Thoracic aorta (tissue), 2 donors: ENCODE measurements at places on chromosomes 2 and 18. TPM values are rescaled to one million over a fixed set of nuclear protein-coding genes. Genes with fewer than 3 reads are reported as not detected.

Gene MLPH
- 2.0 TPM for total RNA-seq

DNA sequence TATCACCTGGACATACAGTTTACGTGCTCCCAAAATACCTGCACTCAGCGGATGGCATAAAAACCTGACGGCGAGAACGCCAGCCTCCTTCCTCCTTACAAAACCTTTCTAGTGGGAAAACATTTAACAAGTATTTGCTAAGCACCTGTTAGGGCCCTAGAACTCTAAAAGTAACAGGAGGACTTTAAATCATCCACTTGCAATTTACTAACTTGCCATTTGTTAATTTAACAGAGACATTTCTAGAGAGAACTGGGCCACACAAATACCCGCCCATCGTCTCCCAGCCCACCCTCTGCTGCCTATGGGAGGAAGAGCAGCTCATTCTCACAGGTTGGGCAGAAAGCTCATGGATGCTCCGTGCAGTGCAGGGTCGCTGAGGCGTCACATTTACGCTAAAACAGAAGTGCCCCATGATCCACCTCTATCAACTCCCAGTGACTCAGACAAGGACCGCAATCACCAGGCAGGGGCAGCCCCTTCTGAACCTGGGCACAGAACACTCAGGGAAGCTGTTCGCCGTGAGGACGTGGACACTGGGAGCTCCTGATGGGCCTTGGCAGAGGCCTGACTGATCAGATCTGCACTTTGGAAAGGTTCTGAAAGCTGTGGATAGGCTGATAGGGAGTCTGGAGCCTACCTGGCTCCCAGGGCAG lies 106.9 kb downstream of the HDAC4 start:
- peaks cover 15% of the 10 kb centered on the region for H3K4me1 ChIP-seq
- no peaks in the 10 kb centered on the region for H3K36me3 ChIP-seq
- no peak overlapping the region for H3K27ac ChIP-seq
- no peaks in the 10 kb centered on the region for H3K27me3 ChIP-seq

Gene GALNT5
- total RNA-seq = 3.7 TPM

- no peak overlapping the region for H3K27ac ChIP-seq
- no peaks in the 10 kb centered on the region for H3K27me3 ChIP-seq
- H3K36me3 ChIP-seq = peaks cover 12% of the 10 kb centered on the region
- DNase-seq = no peak
These were observed 52.2 kb downstream of the NRP2 start for GRCh38 chr2:205734436-205735037.

DNA sequence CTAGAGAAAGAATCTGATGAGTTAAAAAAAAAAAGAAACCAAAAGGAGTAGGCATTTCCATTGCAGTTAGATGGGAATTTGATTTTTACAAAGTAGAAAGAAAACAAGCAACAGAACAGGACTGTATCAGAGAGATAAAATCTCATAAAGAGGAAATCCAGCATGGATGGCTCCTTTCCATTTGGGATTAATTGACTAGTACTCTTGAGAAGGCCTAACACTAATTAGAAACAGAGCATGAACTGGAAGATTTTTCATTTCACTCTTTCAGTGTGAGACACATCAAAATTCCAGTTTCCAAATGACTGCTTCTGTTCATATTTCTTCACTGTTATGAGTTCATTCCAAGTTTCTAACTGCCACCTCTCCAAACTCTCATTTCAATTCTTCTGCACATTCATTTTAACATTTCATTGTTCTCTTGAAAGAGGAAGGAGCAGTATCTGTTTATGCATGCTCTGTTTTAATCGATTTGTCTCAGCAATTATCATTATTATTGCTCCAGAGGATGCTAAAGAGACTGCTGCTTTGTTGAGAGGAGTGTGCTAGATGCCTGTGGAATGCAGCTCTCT lies 108.8 kb upstream of the PIEZO2 start:
- no peaks in the 10 kb centered on the region for H3K27me3 ChIP-seq
- no peak overlapping the region for H3K27ac ChIP-seq
- H3K4me1 ChIP-seq = no peaks in the 10 kb centered on the region

DNA sequence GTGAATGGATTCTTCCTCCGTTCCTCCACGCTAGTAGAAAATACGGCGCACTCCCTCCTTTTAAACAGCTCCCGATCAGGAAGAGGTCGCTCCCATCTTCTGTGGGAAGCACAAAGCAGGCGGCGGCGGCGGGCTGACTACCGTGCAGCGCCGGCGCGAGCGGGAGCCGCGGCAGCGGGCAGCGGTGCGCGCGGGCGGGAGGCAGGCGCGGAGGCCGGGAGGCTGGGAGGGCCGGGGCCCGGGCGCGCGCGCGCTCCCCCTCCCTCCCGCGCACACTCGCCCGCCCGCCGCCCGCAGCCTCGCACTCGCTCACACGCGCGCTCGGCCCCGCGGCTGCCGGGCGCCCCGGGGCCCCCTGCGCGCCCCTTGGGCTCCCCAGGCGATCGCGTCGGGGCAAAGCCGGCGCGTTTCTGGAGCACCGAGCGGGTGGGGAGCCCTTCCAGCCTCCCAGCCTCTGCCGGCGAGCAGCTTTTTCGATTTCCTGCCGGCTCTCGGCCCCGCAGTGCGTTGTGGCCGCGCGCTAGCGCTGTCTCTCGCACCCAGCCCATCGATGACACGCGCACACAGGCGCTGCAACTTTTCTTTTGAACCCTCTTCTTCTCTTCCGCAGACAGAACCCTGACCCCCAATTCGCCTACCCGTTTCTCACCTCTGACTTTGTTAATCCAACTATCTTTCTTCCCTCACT lies at the start of gene SLC8A1:
Gene SLC8A1, minus strand, starts transcription at position 173 of the 688 bp plus-strand sequence.
- no peak for DNase-seq
- peak within 1 kb of the TSS; percentile 59 for H3K27ac ChIP-seq
- H3K27me3 ChIP-seq = no peaks in the 10 kb centered on the region
- H3K4me1 ChIP-seq = peaks cover 23% of the 10 kb centered on the region
- H3K36me3 ChIP-seq = no peaks in the 10 kb centered on the region
- peak within 1 kb of the TSS; percentile 85 for H3K4me3 ChIP-seq

Gene REEP1
- 22.7 TPM for total RNA-seq

- DNase-seq = no peak
- H3K4me3 ChIP-seq = no peak overlapping the region
- H3K36me3 ChIP-seq = no peaks in the 10 kb centered on the region
- no peaks in the 10 kb centered on the region for H3K27me3 ChIP-seq
These were observed 138.9 kb upstream of the KLHL14 start for GRCh38 chr18:32911660-32912284.

GRCh38 chr2:146321175-146321574 lies 1523.7 kb upstream of the ACVR2A start:
- no peak overlapping the region for H3K27ac ChIP-seq
- H3K4me3 ChIP-seq = no peak overlapping the region
- no peaks in the 10 kb centered on the region for H3K27me3 ChIP-seq
- H3K4me1 ChIP-seq = no peaks in the 10 kb centered on the region

Gene FSIP2
- total RNA-seq = 1.2 TPM

Gene ALPI
- not detected for total RNA-seq

- peaks cover 34% of the 10 kb centered on the region for H3K36me3 ChIP-seq
- no peak overlapping the region for H3K4me3 ChIP-seq
- H3K4me1 ChIP-seq = no peaks in the 10 kb centered on the region
- DNase-seq = peak; percentile 40
These were observed 12.4 kb upstream of the GMCL1 start for GRCh38 chr2:69816923-69817542.

- H3K27me3 ChIP-seq = no peaks in the 10 kb centered on the region
- H3K27ac ChIP-seq = no peak overlapping the region
- H3K36me3 ChIP-seq = no peaks in the 10 kb centered on the region
- DNase-seq = no peak
- no peaks in the 10 kb centered on the region for H3K4me1 ChIP-seq
These were observed 108.4 kb upstream of the EPHA4 start for GRCh38 chr2:221680548-221680947.

Gene LOXHD1
- 0.27 TPM for total RNA-seq

Gene ERLEC1
- total RNA-seq = 50.3 TPM

- no peaks in the 10 kb centered on the region for H3K27me3 ChIP-seq
- DNase-seq = no peak
- no peak overlapping the region for H3K4me3 ChIP-seq
- peak overlapping the region; percentile 57 for H3K27ac ChIP-seq
- peaks cover 25% of the 10 kb centered on the region for H3K4me1 ChIP-seq
These were observed 174.1 kb downstream of the UXS1 start for GRCh38 chr2:106020032-106020431.

Gene CPLX4
- not detected for total RNA-seq

- H3K27ac ChIP-seq = no peak overlapping the region
- no peak for DNase-seq
- H3K4me1 ChIP-seq = no peaks in the 10 kb centered on the region
- no peaks in the 10 kb centered on the region for H3K27me3 ChIP-seq
- no peak overlapping the region for H3K4me3 ChIP-seq
These were observed 24.1 kb upstream of the MRPL19 start for GRCh38 chr2:75622500-75622899.

DNA sequence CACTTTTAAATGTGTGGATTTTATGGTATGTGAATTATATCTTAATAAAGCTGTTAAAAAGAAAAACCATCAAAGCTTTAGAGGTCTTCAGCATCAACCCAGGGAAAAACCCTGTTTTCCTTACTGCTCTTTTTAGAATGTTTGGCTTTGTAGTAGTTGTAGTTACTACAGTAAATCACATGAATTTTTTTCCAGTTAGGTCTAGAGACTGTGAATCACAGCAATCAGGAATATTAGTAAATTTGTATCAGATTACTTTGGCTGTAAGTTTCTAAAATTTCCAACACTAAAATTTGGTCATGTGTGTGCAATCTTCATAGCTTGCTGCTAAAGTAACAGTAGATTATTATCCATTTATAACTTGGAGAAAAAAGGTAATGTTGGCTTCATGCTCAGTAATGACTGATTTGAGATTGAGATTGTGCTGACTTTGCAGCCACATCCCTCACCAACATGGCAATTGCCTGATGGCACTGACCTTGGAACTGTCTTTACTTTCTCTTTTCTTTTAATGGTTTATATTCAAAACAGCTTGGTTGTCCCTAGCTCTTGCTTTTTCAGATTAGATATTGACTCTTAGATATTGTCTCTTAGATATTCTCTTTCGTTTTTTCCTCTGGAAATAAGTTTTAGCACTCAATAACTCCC lies 41.1 kb downstream of the LCLAT1 start:
- no peaks in the 10 kb centered on the region for H3K36me3 ChIP-seq
- no peak for DNase-seq
- no peak overlapping the region for H3K4me3 ChIP-seq
- H3K4me1 ChIP-seq = peaks cover 16% of the 10 kb centered on the region
- no peak overlapping the region for H3K27ac ChIP-seq
